ENCODE measurements at places on chromosomes 7 and 10.

DNA sequence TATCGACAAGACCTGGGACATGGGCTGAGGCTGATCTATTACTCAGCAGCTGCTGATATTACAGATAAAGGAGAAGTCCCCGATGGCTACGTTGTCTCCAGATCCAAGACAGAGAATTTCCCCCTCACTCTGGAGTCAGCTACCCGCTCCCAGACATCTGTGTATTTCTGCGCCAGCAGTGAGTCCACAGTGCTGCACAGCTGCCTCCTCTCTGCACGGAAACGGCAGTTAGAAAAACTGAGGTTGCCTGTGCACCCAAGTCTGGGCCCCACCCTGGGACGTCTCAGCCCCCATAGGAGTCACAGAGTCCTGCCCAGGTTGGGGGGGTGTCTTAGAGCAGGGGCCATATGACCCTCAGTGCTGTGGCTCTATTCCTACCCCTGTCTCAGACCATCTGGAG is 167.4 kb upstream of the PRSS58 start:
- no peak for DNase-seq

GRCh38 chr7:100119970-100120732 is 717 bp downstream of the CNPY4 start:
- DNase-seq, result peak; percentile 75

DNA sequence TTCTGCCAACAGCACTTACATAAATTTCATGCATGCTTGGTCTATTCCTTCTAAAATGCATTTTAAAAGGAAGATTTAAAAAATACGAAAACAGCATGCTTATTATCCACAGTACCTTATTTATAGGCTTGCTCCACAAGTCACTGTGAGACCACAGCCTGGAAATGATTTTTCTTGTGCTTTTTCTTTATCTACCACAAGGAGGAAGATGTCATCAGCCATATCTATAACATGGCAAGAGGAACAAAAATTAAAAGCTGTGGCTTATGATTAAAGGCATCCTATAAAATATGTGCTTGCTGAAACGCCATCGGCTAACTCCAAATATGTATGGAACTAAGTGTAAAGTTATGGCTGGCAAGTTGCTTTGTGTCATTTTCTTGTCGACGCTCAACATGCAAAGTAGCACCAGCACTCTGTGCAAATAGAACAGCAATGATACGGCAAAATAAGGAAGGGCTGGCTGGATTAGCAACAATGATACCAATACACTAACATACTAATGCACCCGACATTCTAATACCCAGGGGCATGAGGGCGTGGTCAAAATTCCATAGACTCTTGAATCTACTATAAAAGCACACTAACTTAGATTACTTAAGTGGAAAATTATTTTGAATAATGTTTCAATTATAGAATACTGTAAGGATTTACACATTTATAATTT is 41.2 kb upstream of the AKR1E2 start:
- DNase-seq, result no peak

DNA sequence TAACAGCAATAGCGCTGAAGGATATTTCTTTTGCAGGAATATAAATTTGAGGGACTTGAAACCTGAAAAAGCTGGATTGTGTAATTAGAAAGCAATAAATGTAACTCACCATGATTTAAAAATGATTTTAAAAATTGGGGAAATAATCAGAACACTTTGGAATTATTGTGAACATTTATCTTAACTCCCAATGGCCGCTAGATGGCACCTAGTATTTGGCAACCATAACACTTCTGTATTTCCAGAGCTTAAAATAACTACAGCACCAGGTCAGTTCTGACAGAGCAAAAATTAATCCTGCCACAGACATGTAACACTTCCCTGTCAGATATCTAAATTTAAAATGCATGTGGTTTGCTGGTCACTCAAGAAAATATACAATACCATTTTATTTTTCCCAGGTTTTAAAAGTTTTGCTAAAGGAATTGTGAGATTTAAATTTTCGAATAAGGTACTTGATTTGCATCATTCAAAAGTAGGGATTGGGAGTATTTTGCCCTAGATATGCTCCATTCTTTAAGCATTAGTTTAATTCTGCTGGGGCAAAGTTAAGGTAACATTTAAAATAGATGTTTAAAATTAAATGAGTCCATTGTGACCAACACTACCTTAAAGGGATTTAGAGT is 144.5 kb downstream of the PPP1R3A start:
- no peak for DNase-seq

DNA sequence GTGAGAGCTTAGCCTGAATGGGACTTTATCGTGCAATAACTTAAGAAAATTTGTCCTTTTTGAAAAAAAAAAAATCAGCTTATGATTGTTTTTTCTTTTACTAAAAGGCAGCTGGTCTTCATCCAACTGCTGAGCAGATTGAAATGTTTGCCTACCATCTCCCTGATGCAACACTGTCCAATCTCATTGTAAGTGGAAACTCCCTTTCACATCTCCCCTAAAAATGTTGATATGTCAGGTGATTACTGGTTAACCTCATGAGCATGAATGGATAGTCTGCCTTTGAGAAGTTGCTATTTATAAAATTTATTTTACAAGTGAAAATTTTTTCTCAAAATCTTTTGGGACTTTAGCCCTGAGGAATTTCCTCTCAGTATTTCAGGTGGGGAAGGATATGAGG is 17.8 kb upstream of the HKDC1 start:
- no peak for DNase-seq

DNA sequence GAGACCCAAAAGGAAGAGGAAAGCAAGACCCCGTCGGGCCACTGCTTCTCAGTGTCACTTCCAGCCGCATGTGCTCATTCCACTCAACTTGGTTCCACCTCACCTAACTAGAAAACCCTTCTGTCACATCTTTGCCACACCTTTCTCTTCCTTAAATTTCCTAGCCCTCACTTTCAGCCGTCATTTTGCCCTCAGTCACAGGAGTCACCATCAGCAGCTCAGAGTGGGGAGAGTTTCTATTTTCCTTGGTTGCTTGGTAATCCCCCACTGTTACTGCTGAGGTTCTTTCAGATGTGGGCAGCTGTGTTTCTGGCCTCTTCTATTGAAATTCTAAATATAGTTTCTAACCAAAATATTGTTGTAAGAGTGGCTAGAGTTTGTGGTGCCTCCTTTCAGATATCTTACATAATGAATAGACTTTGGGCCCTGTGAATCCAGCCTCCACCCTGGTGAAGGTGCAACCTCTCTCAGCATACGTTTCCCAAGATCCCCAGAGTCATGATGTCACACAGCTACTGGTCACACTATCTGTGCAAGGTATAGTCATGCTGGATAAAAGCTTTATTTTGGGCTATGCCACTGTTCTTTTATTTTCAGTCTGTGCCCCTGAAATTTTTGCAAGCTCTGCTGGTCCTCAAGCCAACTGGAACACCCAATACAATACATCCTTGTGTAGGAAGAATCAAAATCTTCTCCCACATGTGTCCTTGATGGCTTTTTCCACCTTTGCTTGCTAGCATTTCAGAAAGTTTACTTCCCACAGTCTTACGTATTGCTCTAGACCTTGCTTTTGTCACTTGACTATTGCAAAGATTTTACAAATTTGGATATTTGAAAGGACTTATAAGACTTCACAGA is 9.2 kb downstream of the AGBL3 start:
- no peak for DNase-seq

GRCh38 chr7:44750921-44751571 is 2.4 kb downstream of the ZMIZ2 start:
- DNase-seq, result peak; percentile 27

- no peak for DNase-seq
These were observed 88.3 kb downstream of the CHST15 start for GRCh38 chr10:124005091-124005490.

DNA sequence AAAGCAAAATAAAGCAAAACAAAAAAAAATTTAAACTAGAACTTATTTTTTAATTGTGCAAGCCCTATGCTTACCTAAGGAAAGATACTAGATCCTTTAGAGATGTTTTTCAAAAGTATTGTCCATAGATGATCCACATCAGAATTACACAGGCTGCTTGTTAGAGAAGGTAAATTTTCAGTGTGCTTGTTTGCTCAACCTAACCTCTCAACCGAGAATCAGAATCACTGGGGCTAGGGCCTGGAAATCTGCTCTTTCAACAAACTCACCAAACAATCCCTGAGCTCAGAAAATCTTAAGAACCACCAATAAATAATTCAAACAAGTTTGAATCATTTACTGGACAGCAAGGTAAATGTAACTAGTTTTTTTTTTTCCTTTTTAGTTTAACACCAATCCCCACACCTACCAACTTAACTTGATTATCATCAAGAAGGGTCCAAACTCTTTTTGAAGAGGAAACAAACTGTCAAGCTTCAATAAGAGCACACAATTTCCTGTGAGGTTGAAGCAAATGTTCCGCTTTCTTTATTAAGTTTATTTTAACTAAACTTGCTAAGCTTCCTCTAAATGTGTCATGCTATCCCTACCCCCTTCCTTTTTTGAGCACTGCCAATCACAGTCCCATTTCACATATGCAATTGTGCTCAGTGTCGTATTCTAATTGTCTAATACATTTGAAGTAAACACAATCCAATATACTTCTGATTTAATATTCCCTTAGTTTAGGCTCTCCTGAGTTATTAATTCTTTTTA is 7.4 kb upstream of the TSPAN33 start:
- no peak for DNase-seq

- no peak for DNase-seq
These were observed 106.7 kb downstream of the NKX6-2 start for GRCh38 chr10:132679217-132679595.

DNA sequence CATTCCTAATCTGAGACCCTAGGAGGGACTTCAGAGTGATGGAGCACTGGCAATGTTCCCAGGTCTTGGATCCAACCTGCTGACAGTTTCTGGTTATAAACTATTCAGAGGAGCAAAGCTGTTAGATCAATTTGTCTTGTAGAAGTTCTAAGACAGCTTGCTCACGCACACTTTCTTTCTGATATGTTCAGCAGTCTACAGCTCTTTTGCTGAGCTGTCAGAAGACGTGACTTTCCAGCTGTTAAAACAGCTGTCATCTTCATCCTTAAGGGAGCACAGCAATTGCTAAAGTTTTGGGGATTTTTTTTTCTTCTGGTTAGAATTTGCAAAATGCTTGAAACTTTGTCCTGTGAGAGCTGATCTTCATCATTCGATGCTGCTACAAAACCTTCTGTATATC is 823.1 kb downstream of the SORCS1 start:
- no peak for DNase-seq

DNA sequence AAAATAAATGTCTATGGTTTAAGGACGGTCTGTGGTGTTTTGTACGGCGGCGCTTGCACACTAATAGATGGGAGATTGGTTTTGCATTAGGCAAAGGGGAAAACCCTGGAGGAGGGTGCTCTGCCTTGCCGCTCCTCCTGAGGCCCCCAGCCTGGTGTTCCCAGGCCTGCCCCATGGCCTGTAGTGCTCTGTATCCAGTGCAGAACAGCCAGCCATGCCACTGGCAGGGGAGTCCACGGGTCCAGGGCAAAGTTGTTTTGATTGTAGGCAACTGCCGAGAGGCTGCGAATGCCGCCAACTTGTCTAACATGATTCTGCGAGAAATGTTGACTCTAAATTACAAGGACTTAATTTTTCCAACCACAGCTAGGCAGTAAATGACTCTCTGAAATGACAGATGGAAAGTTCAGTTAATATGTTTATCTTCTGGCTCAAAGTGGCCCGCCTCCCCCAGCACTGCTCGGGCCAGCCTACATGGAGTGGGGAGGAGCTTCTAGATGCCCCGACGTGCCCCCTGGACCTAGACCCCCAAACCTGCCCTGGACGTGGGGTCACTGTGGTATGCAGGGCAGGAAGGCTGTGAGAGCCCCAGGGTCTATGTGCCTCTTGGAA is 104.6 kb upstream of the GDF10 start:
- peak; percentile 45 for DNase-seq

DNA sequence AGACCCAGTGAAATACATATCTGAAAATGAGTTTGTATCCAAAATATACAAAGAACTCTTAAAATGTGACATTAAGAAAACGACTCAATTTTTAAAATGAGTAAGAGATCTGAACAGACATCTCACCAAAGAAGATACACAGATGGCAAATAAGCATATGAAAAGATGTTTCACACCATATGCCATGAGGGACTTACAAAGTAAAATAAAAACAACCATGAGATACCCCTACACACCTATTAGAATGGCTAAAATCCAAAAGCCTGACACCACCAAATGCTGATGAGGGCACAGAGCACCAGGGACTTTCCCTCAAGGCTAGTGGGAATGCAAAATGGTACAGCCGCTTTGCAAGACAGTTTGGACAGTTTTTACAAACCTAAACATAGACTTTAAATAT is 27.9 kb downstream of the GFRA1 start:
- DNase-seq, result no peak

DNA sequence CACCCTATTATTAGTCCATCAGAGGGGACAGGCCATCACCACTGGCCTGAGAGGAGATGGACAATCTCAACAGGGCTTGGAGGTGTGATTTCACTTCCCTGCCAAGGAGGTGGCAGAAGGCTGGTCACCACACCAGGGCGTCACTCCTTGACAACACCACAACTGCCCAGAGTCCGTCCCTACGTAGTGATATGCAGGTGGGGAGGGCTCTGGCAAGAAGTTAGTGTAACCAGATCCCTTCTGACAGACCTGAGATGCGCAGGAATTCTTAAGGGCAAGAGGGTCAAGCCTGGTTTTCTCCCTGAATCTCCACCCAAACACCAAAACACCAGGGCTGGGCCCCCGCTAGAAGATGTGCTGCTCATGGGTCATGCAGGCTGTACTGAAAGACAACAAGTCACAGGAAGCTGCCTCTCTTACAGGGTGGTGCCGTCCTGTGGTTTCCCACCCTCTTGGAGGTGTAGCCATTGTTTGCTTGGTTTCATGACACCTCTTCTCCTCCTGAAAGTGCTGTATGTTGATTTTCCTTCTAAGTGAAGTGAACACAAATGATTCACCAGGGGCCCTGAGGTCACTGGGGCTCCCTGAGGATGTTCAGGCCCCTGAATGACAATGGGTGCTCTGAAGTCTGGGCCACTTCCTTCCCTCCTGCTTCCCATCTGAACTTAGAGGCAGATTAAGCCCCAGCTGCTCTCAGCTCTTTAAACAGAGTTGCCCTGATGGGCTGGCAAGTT is 27.1 kb downstream of the ATXN7L1 start:
- peak; percentile 77 for DNase-seq

GRCh38 chr7:70565721-70566370 is 566.1 kb upstream of the GALNT17 start:
- no peak for DNase-seq

GRCh38 chr10:80684259-80684658 is 146.6 kb downstream of the SH2D4B start:
- no peak for DNase-seq

GRCh38 chr7:149735181-149735602 is 38.2 kb downstream of the ZNF467 start:
- DNase-seq, result no peak

GRCh38 chr10:119267384-119267783 is 60.0 kb downstream of the GRK5 start:
- no peak for DNase-seq

Measured in stimulated activated CD4-positive, alpha-beta T cell treated with anti-CD3 and anti-CD28 coated beads, Interleukin-1b, Interleukin-23, amount 100 ng/mL, for 48 hours (primary cell).